AG04450 (cell line): ENCODE measurements at places on chromosomes 11 and 22. TPM values are rescaled to one million over a fixed set of nuclear protein-coding genes. Genes with fewer than 3 reads are reported as not detected.

Gene GGT5
- 4.4 TPM in 2 replicates for polyA plus RNA-seq

Gene ZNF214
- polyA plus RNA-seq: 1.9 and 3.4 TPM in 2 replicates

Gene CCDC87
- 0.11 and 0.19 TPM in 2 replicates for polyA plus RNA-seq

Gene CLMP
- polyA plus RNA-seq: 251 and 288 TPM in 2 replicates

Gene GAS2L1
- polyA plus RNA-seq: 4.5 and 5.2 TPM in 2 replicates

Gene TRIM21
- 25.0 and 27.4 TPM in 2 replicates for polyA plus RNA-seq

Gene ADAMTS15
- polyA plus RNA-seq: 4.7 and 5.8 TPM in 2 replicates

Gene SAA4
- not detected in 2 replicates for polyA plus RNA-seq

Gene MAML2
- polyA plus RNA-seq: 23.0 TPM in 2 replicates

Gene RCN1
- 324 and 448 TPM in 2 replicates for polyA plus RNA-seq
